ENCODE measurements at places on chromosomes 16 and 17. TPM values are rescaled to one million over a fixed set of nuclear protein-coding genes. Genes with fewer than 3 reads are reported as not detected.
A peak's percentile ranks its signal among the peaks of the same experiment; 100 is the strongest.

Gene EFCAB13
- total RNA-seq, result 4.4 TPM

- DNase-seq, result no peak
- peak overlapping the region; percentile 11 for H3K27ac ChIP-seq
- peaks cover 30% of the 10 kb centered on the region for H3K36me3 ChIP-seq
- H3K4me1 ChIP-seq, result peaks cover 8% of the 10 kb centered on the region
- no peak overlapping the region for H3K4me3 ChIP-seq
- H3K27me3 ChIP-seq, result no peaks in the 10 kb centered on the region
Measured at GRCh38 chr17:64174686-64175456, 44.9 kb upstream of the ERN1 start.

DNA sequence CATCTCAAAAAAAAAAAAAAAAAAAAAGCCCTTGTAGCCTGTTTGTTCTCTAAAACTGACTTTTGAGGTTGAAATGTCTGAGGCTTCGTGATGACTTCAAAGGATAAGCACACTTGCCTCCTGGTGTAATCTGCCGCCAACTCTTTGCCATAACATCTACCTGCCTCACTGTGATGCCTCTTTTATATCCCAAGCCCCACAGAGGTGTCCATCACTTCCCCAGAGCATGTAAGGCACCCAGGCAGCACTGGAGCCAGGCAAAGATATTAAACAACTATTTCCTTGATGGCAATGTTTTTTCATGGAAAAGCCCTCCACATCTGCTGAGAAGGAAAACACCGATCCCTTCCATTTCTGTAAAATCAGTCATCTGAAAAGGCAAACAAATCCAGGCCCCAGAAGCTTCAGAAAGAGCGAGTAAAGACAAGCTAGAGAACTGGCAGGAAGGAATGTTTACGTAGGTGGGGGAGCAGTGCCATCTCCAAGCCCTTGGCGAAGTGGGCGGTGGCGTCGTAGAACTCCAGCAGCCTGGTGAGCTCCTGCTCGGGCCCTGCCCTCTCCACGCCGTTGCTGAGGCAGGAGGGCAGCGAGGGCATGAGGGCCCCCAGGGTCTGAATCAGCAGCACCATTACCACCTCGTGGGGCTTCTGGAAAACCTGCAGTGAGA is 28.6 kb downstream of the COG7 start:
- H3K27me3 ChIP-seq, result no peaks in the 10 kb centered on the region
- DNase-seq, result no peak
- H3K36me3 ChIP-seq, result peaks cover 13% of the 10 kb centered on the region
- no peaks in the 10 kb centered on the region for H3K4me1 ChIP-seq
- H3K27ac ChIP-seq, result no peak overlapping the region

DNA sequence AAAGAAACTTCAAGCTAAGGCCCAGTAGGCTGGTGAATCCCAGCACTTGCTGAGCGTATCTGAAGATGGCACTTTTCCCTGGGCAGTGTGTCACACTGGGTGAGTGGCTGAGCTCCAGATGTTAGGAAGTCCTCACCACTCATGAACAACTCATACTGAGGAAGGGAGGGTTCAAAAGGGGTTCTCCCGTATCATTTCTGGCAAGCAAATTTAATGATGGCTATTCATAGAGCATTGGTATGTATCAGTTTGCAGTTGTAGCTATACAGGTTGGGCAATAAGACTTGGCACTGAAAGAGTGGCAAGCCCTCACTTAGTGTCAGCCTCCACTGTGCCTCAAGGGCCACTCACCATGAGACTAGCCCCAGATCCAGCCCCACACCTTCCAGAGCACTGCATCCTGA is 10.7 kb downstream of the GFOD2 start:
- no peaks in the 10 kb centered on the region for H3K27me3 ChIP-seq
- H3K27ac ChIP-seq, result peak overlapping the region; percentile 28
- H3K36me3 ChIP-seq, result peaks cover 9% of the 10 kb centered on the region
- DNase-seq, result no peak

Gene KRTAP3-2
- not detected for total RNA-seq

GRCh38 chr16:82658796-82659195 is 32.0 kb downstream of the CDH13 start:
- H3K36me3 ChIP-seq, result no peaks in the 10 kb centered on the region
- no peak overlapping the region for H3K27ac ChIP-seq

GRCh38 chr17:49280061-49280460 is 49.5 kb upstream of the PHOSPHO1 start:
- no peak overlapping the region for H3K27ac ChIP-seq
- no peak for DNase-seq
- H3K4me3 ChIP-seq, result no peak overlapping the region
- H3K4me1 ChIP-seq, result no peaks in the 10 kb centered on the region
- no peaks in the 10 kb centered on the region for H3K36me3 ChIP-seq

DNA sequence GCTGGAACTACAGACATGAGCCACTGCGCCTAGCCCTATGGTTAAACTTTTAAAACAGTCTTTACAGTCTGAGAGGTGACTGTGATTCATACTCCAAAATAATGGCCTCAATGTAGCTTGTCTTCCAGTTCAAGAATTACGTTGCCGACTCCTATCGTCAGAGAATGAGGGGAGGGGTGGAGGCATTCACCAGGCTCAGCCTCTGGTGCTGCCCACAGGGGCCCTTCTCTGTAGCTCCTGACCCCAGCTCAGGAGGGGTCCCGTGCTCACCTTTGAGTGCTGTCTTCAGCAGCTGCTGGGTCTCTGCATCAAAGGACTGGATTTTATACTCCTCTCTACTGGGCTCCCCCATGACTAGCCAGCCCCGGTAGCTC is 1.2 kb downstream of the MIF4GD start:
- H3K27ac ChIP-seq, result peak overlapping the region; percentile 89
- DNase-seq, result no peak
- peak overlapping the region; percentile 89 for H3K4me3 ChIP-seq
- H3K4me1 ChIP-seq, result peaks cover 21% of the 10 kb centered on the region
- peaks cover 3% of the 10 kb centered on the region for H3K27me3 ChIP-seq
- no peaks in the 10 kb centered on the region for H3K36me3 ChIP-seq

Gene CCDC200
- not detected for total RNA-seq

Gene COL1A1
- total RNA-seq, result 201 TPM

DNA sequence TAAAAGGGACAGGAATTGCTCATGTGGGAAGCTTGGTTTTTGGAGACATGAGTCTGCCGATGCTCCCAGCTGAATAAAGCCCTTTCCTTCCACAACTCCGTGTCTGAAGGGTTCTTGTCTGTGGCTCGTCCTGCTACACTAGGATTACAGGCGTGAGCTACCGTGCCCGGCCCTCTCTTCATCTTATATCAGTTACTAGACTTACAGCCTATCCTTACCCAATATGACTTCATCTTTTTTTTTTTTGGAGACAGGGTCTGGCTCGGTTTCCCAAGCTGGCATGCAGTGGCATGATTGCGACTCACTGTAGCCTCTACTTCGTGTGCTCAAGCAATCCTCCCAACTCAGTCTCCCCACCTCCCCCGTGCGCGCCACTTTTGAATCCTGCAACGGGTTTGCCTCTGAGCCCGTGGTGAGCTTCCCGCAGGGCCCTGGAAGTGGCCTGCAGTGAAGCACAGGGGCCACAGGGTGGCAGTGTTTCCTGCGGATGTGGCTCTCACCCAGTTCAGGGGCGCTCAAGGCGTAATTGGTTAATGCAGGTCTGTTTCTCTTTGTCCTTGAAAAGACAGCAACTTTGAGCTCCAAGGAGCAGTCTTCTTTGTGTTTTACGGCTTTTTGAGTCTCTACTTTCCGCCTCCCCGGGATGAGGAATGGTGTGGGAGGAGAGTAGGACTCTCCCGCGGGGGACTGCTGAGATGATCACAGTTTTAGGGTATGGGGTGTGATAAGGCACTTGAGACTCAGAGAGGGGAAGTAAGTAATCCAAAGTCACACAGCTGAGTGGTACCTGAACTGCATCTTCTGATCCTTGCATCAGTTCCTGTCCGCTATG is 22.7 kb upstream of the GPRC5B start:
- H3K27me3 ChIP-seq, result peaks cover 14% of the 10 kb centered on the region
- no peak overlapping the region for H3K4me3 ChIP-seq
- DNase-seq, result peak; percentile 79
- no peaks in the 10 kb centered on the region for H3K36me3 ChIP-seq

- no peaks in the 10 kb centered on the region for H3K27me3 ChIP-seq
- no peak overlapping the region for H3K27ac ChIP-seq
- no peak for DNase-seq
- no peaks in the 10 kb centered on the region for H3K4me1 ChIP-seq
- peak overlapping the region; percentile 100 for H3K4me3 ChIP-seq
Measured at GRCh38 chr16:70378869-70379493, 32.3 kb downstream of the DDX19A start.

- peak overlapping the region; percentile 3 for H3K4me3 ChIP-seq
- peaks cover 7% of the 10 kb centered on the region for H3K36me3 ChIP-seq
- no peaks in the 10 kb centered on the region for H3K27me3 ChIP-seq
Measured at GRCh38 chr16:3640207-3640606, 14.3 kb upstream of the DNASE1 start.

- H3K4me1 ChIP-seq, result peaks cover 18% of the 10 kb centered on the region
- H3K4me3 ChIP-seq, result peak overlapping the region; percentile 55
- DNase-seq, result peak; percentile 78
- H3K27ac ChIP-seq, result peak overlapping the region; percentile 39
Measured at GRCh38 chr17:82985973-82986372, 93.4 kb upstream of the METRNL start.

DNA sequence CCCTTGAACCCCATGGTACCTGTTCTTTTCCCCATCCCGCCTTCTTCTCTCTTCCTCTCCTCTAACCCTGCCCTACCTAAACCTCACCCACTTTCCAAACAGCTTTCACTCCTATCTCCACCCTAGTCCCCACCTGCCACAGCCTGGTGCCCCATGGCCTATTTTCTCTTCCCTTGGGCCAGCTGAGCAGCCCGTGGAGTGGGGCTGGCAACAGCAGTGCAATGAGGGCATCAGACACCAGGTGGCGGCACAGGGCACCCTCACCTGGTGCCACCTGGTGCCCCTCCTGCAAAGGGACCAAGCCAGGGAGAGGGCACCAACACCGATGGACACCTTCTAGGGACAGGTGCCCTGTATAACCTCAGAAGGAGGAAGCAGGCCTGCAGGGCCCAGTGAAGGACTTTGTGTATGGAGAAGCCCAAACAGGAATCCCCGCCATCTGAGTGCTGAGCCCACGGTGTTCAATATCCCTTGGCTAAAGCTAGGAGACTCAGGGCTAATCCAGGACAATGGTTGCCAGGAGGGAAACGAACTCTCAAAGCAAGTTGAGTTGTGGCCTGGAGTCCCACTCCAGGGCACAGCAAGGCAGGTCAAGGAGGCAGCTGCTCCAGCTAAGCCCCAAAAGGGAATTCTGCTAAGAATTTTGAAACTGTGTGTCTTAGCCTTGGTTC is 4.0 kb upstream of the ABCC3 start:
- H3K27me3 ChIP-seq, result peaks cover 55% of the 10 kb centered on the region
- no peak overlapping the region for H3K4me3 ChIP-seq
- H3K36me3 ChIP-seq, result no peaks in the 10 kb centered on the region

- peak overlapping the region; percentile 91 for H3K4me3 ChIP-seq
- no peak for DNase-seq
- H3K36me3 ChIP-seq, result peaks cover 4% of the 10 kb centered on the region
- no peaks in the 10 kb centered on the region for H3K27me3 ChIP-seq
- peak overlapping the region; percentile 90 for H3K27ac ChIP-seq
Measured at GRCh38 chr17:63151941-63152523, 186.0 kb downstream of the TANC2 start.

GRCh38 chr17:43338886-43339516 is 59.8 kb upstream of the ARL4D start:
- H3K36me3 ChIP-seq, result no peaks in the 10 kb centered on the region
- no peak overlapping the region for H3K4me3 ChIP-seq
- H3K27me3 ChIP-seq, result peaks cover 11% of the 10 kb centered on the region
- H3K4me1 ChIP-seq, result peaks cover 36% of the 10 kb centered on the region
- DNase-seq, result no peak

Gene CIITA
- total RNA-seq, result not detected

- H3K4me1 ChIP-seq, result no peaks in the 10 kb centered on the region
- H3K36me3 ChIP-seq, result no peaks in the 10 kb centered on the region
- no peak overlapping the region for H3K27ac ChIP-seq
- no peak for DNase-seq
- H3K4me3 ChIP-seq, result no peak overlapping the region
- peaks cover 12% of the 10 kb centered on the region for H3K27me3 ChIP-seq
Measured at GRCh38 chr16:82580298-82580890, 46.4 kb upstream of the CDH13 start.

Gene ABCA8
- 4.7 TPM for total RNA-seq

DNA sequence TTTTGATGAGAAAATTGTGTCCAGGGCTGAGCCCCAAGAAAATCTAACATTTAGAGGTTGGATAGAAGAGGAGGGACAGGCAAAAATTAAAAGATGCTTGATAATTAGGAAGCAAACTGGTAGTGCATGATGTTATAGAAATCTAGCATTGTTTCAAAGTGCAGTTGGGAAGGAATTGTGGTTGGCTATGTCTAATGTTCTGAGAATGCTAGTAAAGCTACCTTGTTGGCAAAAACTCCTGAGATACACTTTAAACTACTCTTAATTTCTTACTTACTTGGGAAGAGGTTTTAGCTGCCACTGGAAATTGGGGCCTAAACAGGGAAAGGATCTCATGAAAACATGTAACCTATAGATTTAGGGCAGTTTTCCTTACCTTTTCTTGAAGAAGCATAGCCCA is 48.3 kb downstream of the MAP2K4 start:
- H3K27ac ChIP-seq, result no peak overlapping the region
- H3K36me3 ChIP-seq, result peaks cover 26% of the 10 kb centered on the region
- no peaks in the 10 kb centered on the region for H3K4me1 ChIP-seq
- H3K27me3 ChIP-seq, result no peaks in the 10 kb centered on the region
- H3K4me3 ChIP-seq, result no peak overlapping the region

- no peak overlapping the region for H3K4me3 ChIP-seq
- H3K27me3 ChIP-seq, result peaks cover 39% of the 10 kb centered on the region
- H3K27ac ChIP-seq, result no peak overlapping the region
- no peak for DNase-seq
- no peaks in the 10 kb centered on the region for H3K36me3 ChIP-seq
Measured at GRCh38 chr16:52193441-52193840, 353.5 kb downstream of the TOX3 start.

DNA sequence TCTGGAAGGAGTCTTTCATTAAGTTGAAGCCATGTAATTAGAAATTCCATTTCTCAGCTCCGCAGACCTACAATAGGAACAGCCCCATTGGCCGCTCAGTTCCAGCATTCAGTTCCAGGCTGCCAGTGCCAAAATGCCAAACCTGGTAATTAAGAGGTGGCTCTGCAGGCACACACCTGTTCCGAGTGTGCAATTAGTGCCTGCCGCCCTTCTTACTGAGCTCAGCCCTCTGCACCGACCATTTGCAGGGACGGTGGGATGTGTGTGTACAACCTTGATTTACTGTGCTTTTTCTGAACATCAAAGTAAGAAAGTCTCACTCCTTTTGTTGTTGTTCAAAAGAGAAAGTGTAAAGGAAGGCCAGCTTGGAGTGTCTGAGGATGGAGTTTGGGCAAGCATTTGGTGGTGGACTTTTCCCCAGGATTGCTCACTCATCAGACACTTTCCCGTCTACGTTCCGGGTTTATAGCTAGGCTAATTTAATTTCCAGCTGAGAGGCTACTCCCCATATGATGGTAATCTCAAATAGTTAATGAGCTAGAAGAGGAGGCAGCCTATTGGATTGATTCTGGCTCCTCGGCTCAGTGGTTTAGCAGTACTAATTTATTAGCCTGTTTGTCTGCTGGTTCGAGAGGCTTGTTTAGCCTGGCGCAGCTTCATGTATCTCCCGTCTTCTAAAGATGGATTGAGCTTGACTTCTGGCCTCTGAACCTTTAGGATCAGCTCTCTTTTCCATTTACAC is 20.0 kb downstream of the HS3ST3B1 start:
- peaks cover 29% of the 10 kb centered on the region for H3K27me3 ChIP-seq
- DNase-seq, result no peak
- H3K36me3 ChIP-seq, result peaks cover 3% of the 10 kb centered on the region

Gene CNGB1
- total RNA-seq, result 2.3 TPM

Gene CLCN7
- total RNA-seq, result 98.1 TPM

All from type B pancreatic cell (in vitro differentiated cells).